ENCODE measurements at places on chromosomes 2 and 18.

DNA sequence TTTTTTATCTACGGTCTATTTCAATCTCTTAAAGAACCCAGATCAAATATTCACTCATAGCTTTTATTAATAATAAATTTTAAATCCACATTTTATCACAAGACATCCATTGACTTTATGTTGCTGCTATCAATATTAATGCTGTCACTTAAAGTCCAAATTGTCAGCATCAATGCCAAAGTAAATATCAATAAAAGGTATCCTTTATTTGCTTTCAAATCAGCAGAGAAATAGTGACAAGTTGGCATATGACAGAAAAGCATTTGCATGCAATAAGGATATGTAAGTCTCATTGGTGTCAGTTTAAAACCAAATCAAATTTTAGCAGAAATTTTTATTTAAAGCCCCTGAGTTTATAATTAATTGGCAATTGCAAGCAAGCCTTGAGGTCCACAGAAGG is 775.4 kb downstream of the ADCYAP1 start:
- DNase-seq, result no peak

DNA sequence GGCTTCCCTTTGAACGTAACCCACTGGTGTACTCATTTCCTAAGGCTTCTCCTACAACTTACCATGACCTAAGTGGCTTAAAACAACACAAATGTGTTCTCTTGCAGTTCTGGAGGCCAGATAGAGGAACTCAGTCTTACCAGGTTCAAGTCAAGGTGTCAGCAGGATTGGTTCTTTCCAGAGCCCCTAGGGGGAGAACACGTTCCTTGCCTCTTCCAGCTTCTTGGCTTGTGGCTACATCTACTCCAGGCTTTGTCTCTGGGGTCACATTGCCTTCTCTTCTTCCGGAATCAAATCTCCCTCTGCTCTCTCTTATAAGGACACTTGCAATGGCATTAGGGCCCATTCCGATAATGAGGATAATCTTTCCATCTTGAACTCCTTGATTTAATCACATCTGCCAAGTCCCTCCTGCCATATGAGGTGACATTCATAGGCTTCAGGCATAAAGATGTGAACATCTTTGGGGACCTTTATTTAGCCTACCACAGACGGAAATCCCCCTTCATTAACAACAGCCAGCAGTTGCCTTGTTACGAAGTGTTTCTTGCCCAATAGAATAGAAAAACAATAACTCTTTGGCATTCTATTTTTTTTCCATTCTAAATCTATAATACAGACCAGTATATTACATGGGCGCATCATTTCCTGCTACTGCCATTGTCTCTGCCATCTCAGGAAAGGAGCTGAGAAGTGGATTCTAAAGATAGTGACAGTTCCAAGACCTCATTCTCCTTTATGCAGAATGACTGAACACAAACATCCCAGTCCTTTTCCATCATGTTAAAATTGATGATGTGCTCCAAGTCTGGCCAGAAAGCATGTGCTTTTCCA is 362.0 kb downstream of the ZNF521 start:
- no peak for DNase-seq

GRCh38 chr2:98558852-98559530 is 49.3 kb downstream of the COA5 start:
- DNase-seq, result no peak

- peak; percentile 7 for DNase-seq
Observed at GRCh38 chr2:187580462-187581124, 26.4 kb upstream of the TFPI start.

GRCh38 chr18:23930002-23930401 is 84.6 kb upstream of the TTC39C start:
- DNase-seq, result no peak

GRCh38 chr2:218125626-218126080 is at the start of gene CXCR2:
TSS of gene CXCR2 (plus strand) at chr2:218126028. CDS start at chr2:218134802, 8,774 bp downstream.
- no peak for DNase-seq

DNA sequence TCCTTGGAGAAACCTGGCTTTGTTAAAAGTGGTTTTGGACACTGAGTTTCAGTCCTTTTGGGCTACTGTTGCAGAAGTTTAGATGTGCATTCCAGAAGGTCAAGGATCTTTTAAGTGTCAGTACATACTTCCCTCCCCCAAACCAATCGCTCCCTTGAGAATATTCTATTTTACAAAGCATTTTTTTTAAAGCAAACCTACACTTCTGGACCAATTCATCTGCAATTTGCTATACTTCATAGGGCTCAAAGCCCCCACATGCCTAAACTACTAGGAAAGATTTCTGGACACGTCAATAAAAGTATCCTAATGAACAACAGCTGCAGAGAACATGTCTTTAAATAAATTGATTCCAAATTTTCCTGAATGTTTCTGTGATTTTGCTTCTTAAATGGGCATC is 157.6 kb downstream of the RDH14 start:
- no peak for DNase-seq

DNA sequence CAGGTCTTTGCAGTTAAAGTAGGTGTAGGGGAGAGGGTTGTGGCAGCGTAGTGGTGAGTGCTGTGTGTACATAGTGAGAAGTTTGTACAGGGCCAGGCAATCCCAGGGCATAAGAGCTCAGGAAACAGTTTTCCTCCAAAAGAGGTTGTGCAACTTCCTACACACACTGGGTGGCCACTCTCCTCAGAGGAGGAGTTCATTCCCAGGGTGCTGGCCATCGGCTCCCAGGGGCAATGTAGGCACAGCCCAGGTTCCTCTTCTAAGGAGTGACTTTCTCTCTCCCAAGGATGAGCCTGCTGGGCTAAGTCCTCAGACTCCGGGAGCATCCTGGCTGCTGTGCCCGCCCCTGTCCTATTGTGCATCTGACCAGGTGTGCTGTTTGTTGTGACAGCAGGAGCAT is 3.0 kb downstream of the ACOXL start:
- DNase-seq, result no peak

DNA sequence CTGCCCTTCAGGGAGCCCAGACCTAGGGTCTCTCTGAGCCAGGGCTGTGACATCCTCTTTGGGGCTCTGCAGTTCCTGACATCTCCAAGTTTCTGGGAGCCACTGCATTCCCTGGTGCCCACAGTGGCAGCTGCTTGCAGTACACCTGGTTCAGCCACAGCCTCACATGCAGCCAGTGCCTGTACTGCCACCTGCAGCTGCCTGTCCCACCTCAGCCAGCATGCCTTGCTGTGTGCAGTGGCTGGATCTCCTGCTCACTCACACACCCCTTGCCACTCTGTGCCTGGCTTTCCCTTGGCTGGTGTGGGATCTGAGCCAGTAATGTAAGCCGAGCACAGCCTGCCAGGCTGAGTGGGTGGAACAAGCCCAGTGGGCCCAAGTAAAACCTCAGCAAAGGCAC is 1288.7 kb downstream of the CNTNAP5 start:
- no peak for DNase-seq

DNA sequence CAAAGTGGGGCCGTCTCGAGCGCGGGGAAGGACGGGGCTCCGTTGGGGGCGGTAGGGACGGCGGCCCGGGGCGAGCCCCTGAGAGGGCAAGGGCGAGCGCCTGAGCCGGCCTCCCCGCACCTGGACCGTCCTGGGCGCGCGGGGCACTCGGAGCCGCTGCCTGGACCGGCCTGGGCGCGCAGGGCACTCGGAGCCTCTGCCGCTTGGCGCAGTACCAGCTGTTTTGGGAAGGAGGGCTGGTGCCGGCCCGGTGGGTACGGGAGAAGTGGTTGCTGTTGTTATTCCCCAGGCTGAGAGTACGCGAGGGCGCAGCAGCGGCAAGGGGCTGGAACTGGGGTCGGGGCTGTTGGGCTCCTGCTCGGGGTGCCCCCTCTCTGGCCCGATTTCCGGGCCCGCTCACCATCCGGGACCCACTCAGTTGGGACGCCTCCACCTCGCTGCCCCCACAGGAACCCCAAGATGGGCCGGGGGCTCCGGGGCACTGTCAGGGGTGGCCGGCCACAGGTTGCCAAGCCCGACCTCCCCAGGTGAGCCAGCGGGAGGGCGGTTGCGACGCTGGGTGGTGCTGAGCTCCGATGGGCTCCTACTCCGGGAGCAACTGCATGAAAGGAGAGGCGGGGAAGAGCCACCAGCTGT is 579 bp downstream of the ARHGEF4 start:
- DNase-seq, result no peak

GRCh38 chr2:147293991-147294824 is 550.6 kb upstream of the ACVR2A start:
- DNase-seq, result no peak

GRCh38 chr2:66852953-66853352 is 418.0 kb downstream of the MEIS1 start:
- no peak for DNase-seq

- DNase-seq, result no peak
Observed at GRCh38 chr2:590214-591175, 86.7 kb downstream of the TMEM18 start.

- DNase-seq, result no peak
Observed at GRCh38 chr2:103594823-103595222, 833.0 kb downstream of the TMEM182 start.

DNA sequence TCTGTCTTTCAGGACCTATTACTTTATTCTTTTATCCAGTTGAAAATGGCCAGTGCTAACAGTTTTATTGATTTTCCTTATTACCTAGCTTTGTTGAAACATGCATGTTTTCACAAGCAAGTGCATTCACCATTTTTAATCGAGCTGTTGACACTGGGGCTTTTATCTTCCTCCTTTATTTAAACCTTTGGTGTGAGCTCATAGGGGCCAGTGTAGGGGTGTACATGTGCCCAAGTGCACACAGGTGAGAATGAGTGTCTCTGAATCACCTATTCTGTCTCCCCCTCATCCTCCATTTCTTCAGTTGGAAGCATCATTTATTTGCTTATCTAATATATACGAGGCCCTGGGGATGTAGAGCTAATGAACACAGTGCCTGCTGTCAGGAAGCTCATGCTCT is 199.1 kb downstream of the PRKCE start:
- DNase-seq, result no peak

DNA sequence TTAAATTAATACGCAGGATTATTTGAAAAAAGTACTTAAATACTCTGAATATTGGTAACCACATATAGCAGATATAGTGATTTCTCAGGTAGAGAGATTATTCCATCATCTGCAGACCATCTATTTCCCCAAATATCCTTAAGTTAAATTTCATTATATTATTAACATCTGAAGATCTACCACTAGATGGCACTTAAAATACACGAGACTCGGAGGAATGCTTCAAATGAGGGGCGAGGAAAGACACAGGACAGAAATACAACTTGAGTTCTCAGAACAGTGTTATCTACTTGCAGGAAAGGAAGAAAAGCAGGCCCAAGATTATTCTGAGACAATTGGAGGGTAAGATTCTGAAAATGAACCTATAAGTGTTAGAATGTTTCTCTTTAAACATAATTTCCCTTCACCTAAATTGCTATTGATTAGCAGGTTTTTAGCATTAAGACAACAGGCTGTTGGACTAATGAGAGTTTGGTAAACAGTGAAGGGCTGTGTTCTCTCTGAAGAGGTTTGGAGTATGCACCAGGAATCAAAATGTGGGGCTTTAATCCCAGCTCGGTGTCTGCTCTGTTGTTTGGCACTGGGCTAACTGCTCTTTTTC is 76.9 kb upstream of the GCFC2 start:
- DNase-seq, result peak; percentile 22

DNA sequence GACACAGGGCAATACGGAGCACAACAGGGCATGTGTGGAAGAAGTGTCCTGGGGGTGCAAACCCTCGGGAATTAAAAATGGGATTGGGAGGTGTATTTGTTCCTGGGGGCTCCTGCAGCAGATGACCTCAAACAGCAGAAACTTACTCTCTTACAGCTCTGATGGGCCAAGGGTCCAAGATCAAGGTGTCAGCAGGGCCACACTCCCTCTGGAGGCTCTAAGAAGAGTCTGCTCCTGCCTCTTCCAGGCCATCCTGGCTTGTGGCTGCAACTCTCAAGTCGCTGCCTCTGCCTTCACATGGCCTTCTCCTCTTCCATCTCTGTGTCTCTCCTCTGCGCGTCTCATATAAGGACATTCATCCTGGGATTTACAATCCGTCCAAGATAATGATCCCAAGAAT is 12.4 kb upstream of the SPATA3 start:
- DNase-seq, result no peak

- DNase-seq, result no peak
Observed at GRCh38 chr2:210558708-210559107, 2.3 kb downstream of the CPS1 start.

GRCh38 chr2:58271826-58272225 is 30.7 kb upstream of the FANCL start:
- DNase-seq, result no peak

DNA sequence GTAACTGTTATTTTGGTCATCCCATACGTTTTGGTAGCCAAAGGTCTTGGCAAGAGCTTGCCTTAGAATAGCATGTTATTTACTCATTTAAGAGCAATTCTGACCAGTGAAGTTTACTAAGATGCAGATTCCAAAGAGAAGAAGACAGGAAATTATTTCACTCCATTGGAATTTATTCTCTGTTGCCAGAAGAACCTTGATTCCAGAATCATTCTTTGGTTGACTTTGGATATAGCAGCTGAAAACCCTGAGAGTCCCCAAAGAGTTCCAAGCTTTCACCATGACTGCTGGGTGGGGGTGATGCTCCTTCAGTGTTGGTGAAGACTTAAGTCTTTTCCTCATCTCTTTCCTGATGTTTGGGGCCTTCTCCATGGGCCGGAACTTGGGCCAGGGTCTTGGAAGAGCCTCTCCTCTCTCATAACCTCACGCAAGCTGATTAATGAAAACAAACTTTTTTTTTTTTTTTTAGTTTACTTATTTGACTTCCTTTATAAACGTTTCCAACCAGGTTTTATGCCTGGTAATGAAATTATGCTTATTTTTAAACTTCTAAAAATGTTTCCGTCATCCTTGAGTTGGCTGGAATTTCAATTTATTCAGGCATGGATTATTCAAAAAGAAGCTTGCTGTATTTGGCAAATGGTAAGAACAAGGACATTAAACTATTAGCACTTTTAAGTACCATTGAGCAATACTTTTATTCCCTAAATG is 192.0 kb downstream of the MTX2 start:
- DNase-seq, result no peak

- DNase-seq, result peak; percentile 31
Observed at GRCh38 chr2:38095996-38096861, 20.3 kb upstream of the CYP1B1 start.

- DNase-seq, result no peak
Observed at GRCh38 chr2:201734111-201734510, 35.7 kb upstream of the MPP4 start.

DNA sequence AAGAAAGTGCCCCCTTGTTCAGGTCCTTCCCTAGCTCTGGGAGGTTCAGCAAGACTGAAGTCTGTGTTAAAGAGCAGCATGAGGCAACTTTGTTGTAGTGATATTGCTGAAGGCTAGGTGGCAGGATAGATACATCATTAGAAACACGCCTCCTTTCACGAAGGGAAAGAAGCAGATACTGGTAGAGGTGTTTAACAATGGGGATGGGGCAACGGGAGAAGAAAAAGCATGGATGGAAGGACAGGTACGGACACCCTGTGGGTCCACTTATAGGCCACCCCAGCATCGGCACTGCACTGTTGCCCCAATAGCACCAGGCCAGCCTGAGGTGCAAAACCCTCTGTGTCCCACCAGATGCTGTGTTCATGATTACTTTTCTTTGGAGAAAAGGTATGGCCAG is 3.5 kb upstream of the IGFBP5 start:
- peak; percentile 63 for DNase-seq

DNA sequence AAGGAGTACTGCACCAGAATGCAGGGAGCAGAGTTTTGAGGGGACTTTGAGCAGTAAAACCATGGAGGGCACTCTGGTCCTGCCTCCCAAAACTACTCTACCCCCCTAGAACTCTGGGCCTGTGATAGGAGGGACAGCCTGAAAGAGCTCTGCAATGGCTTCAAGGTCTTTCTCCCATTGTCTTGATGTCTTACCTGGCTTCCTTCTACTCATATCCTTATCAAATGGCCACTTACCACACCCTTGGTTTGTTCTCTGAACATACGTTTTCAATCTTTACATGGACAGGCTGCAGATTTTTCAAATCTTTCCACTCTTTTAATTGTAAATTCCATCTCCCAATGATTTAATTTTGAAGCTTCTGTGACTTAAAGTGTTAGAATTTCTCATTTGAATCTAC is 27.7 kb downstream of the RELCH start:
- no peak for DNase-seq

All from GM13977 (cell line).